ENCODE measurements at places on chromosomes 4 and X.
A peak's percentile ranks its signal among the peaks of the same experiment; 100 is the strongest.

- no peak for DNase-seq
Measured at GRCh38 chr4:156196722-156197121, 243.1 kb upstream of the CTSO start.

DNA sequence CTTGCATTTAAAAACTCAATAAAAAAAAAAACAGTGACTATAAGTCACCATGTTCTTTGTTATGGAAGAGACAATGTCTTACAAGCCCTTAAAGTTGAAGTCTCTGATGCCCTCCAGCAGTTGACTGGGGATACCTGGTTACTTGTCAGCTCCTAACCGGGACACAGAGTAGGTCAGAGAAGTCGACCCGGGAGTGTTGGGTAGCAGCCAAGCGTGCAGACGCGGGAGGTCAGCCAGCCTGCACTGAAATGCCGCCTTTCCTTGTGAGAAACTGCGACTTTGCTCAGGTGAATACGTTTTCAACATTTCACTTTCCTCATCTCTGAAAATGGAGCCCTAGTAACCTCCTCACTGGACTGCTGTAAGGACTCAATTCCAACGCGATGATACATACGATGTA is 81.8 kb downstream of the F11 start:
- DNase-seq: no peak

DNA sequence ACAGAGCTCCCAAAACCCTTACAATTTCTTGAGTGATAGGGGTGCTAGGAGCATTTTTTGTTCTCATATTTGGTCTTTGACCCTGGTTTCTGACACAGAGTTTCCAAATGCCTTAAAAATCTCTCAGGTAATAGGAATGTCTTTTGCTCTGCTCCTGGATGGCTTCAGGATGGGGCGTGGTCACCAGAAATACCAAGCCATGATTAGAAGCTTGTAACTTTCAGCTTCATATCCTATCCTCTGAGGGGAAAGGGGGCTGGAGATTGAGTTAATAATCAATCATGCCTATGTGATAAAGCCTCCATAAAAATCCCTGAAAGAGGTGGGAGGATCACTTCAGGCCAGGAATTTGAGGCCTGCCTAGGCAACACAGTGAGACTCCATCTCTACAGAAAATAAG is 34.6 kb upstream of the IL9R start:
- DNase-seq: no peak

DNA sequence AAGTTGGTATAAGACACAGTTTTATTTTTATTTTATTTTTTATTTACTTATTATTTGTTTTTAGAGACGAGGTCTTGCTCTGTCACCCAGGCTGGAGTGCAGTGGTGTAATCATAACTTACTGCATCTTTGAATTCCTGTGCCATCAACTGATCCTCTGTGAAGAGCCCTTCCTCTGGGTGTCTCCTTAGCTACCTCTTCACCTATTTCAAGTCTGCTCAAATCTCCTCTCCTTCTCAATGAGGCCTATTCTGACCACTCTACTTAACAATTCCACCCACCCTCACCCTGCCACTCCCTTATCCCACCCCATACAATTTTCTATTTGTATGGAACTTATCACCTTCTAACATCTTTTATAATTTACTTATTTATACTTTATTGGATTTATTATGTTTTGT is 183.4 kb downstream of the PPP3CA start:
- no peak for DNase-seq

DNA sequence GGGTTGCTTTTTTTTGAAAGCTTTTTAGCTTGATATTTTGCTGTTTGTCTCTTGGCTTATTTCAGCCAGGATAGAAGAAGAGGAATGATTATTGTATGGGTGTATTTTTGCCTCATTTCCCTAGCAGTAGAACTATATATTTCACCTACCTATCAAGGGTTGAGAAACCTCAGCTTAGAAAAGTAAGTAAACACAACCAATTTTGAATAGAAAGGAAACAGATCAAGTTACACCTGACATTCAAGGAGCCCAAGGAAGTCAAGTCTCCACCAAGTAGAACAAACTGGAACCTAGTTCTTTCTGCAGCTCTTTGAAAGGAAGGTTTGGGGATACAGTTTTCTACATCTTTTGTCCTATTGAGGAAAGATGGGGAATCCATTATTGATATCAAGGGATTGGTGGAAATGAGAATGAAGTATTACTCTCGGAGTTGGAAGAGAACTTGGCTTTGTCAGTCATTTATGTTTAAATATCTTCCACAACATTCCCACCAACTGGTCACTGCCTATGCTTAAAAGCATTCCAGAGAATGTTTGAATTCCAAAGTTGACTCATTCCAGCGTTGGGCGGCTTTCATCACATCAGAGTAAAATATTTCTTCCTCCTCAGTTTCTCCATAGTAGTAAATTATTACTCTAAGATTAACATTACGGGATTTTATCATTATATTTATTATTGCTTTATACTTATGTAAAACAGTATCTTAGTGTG is 207.8 kb upstream of the CNKSR2 start:
- no peak for DNase-seq

DNA sequence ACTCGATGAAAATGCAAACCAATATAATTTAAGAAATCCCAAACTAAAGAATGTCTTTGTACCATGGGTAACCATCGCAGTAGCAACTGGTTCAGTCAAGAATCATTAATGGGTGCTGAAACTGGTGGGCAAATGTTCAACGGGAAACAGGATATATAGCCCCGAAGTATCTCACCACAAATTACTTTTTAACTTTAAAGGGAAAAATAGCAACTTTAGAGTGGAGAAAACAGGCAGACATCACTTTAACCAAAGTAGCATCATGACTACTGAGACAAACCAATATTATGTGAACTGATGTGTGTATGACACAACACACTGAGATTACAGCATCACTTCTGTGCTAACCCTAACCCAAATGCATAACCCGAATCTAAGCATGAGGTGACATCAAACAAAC is 33.8 kb upstream of the SLAIN2 start:
- DNase-seq: no peak

DNA sequence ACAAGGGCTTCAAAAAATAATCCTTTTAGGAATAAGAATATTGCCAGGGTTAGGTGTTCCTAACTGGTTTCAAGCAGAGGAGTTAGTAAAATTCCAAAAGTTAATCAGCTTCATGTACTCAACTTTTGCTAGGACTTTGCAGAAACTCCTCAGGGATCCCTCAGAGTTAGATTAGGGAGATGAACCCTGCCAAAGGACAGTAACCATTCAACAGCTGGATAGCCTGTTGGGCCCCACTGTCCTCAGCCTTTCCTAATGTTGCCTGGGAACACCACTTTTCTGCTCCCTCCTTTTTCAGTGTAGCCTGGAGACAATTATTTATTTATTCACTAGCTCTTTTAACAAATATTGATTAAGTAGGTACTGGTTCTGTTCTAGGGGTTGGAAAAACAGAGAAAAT is 53.8 kb downstream of the NFKB1 start:
- DNase-seq: no peak

- no peak for DNase-seq
Measured at GRCh38 chr4:161721947-161722346, 441.9 kb downstream of the FSTL5 start.

- peak; percentile 37 for DNase-seq
Measured at GRCh38 chr4:7805533-7806337, 133.9 kb downstream of the AFAP1 start.

DNA sequence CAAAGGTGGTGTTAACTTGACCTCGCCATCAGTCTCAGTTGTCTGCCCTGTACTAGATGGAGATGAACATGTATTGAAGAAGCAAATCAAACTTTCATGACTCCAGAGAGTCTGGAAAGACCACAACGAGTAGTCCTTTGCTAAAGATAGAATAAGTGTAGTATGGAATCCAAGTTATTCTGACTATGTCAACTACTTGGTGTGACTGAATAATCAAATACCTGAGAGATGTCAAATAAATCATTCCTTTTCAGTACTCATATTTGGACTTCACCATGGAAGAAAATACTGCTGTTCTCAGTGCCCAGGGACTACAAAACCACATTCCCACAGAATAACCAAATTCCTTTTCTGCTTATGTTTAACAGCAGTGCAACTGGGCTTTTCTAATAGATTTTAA is 161.2 kb upstream of the SPRY1 start:
- DNase-seq: no peak

- peak; percentile 47 for DNase-seq
Measured at GRCh38 chrX:103845165-103845653, 13.2 kb upstream of the RAB9B start.

GRCh38 chrX:39886282-39886681 is 211.5 kb downstream of the BCOR start:
- DNase-seq: no peak

DNA sequence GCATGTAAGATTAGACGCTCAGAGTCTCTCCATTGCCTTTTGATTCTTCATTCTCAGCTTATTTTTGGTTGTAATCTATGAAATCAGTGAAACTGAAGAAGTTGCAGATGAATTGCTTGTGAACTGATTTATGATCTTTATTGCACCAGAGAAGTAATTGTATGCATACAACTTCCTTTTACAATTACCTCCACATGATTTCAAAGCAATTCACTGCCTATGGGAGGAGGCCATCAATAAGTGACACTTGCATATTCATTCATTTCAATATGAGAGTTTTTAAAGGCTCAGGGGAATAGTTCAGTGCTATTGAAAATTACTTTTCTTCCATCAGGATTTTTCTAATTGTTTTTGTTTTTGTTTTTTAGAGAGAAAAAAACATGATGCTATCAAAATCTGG is 222.3 kb downstream of the NKX6-1 start:
- DNase-seq: no peak

DNA sequence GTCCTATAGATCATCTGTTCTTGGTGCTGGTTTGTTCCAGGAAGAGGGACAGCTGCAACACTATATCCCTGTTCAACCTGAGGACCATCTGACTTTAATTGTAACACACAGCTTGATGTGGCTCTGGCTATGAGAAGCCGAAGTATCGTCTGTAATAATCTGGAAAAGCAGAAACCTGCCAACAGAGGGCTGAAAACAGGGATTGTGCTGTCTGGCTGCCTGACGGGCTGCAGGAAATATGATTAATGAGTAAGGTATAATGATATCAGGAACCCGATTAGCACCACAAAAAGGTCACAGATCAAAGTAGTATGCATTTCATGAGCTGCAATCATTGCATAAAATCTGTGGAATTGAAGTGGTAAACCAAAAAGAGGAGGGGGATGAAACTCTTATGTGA is 170.4 kb upstream of the MAB21L2 start:
- DNase-seq: peak; percentile 8

GRCh38 chrX:107560980-107561379 is 67.3 kb upstream of the PRPS1 start:
- no peak for DNase-seq

All from NCI-H446 (cell line).